Eye (tissue), 1 donor: ENCODE measurements at places on chromosomes 12 and 14.

DNA sequence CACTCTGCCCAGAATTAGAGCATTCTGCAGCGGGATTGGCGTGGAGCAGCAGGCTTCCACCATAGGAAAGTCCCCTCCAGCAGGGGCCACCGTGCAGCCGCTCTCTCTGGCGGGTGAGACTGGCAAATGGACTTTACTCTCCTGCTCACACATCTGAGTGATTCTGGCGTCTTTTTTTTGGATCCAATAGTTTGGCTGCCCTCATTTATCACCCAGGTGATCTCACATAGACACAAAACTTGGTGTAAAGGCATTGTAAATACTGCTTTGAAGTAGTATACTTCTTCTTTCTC lies 130.3 kb downstream of the TGFB3 start:
- no peak for DNase-seq

DNA sequence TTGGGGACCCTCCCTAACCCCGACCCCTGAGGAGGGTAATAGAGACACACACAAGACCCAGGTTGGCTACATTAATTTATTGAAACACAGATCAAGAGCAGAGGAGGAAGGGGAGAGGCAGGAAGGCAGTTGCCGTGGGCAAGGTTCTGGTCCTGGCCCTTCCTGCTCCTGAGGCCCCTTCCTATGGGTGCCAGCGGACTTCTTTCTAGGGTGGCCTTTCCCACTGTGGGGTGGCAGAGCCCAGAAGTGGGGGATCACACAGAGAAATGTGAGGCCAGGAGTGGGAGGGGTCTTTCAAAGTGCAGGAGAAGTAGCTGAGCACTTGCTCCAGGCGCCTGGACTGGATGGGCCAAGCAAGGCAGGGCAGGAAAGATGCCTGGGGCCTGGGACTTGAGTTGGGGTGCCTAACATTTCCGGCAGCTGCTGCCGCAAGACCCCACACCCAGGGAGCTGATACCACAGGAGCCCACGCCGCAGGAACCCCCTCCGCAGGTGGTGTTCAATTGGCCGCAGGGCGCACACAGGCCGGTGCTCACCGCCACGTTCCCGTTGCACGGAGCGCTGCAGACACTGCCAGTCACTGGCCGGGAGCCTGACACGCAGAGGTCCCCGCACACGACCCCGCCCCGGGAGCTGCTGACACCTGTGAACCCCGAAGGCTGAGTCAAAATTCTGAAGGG lies 5.3 kb downstream of the KRT81 start:
- no peak for DNase-seq

GRCh38 chr14:104387022-104388010 lies 192.2 kb upstream of the C14orf180 start:
- peak; percentile 21 for DNase-seq

DNA sequence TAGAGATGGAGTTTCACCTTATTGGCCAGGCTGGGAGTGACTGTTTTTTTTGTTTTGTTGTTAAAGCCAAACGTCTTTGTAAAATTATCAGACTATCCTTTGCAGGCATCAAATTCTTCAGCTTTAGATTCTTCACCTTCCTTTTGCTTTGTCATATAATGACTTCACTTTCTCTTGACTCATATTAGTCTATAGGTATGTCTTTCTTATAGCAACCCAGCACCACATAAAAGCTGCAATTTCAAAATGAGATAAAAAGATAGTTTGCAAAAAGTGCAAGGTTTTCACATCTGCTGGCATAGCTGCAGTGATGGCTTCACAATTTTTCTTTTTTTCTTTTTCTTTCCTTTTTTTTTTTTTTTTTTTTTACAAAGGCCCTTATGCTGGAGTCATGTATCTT lies 39.2 kb downstream of the COX16 start:
- no peak for DNase-seq

GRCh38 chr12:132500856-132501180 lies 10.9 kb downstream of the FBRSL1 start:
- no peak for DNase-seq

DNA sequence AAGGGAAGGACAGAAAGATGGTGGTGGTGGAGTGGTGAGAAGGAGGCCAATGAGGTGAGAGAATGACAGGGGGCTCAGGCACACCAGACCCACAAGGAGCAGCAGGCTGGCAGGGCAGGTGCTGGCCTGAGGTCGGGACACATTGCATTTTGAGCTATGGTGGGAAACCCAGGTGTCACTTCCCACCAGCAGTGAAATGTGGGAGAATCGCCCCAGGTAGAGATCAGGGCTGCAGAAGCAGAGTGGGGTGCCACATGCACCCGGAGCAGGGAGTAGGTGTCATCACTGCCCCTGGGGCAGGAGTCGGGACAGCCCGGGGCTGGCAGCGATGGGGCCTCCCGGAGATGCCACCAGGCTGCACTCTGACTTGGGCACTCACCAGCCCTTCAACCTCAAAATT lies 315.8 kb downstream of the BCL11B start:
- no peak for DNase-seq

- DNase-seq: peak; percentile 45
These were observed 139.1 kb downstream of the SOX5 start for GRCh38 chr12:23810329-23810902.
